Activated T-helper 9 cell treated with anti-CD3 and anti-CD28 coated beads, Interleukin-2, amount 50 U/mL, for 16 hours (primary cell): ENCODE measurements at places on chromosomes 3 and 15.

DNA sequence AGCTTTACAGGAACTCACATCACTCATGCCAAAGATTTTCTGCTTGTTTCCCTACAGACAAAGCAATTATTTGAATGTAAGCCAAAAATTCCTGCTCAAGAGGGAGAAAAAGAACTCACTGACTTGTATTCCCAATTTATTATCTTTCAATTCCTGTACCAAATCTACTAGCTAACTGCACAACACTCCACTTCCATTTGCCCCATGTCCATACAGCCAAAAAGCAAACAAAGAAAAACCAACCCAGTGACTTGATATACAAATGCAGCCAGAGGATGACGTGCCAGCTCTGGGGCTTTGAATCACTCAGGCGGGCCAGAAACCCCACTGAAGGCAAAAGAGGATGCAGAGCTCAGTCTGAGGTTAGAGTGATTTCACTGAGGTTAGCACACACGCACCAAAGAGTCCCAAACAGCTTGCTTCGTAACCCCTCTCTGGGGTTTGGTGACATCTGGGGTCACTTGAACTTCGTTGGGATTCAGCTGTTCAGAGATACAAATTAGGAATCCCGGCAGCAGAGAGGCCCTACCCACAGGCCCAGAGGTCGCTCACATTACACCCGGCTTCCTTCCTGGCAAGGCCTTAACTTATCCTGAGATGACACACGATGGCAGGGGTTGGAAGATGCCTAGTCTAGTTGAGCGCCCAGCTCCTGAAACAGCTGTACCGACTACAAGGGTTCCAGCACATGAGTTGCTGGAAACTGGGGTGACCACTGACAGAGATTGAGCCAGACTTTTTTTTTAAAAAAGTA, 1.6 kb downstream of the RFTN1 start:
- peak; percentile 62 for DNase-seq

- no peak for DNase-seq
Observed at GRCh38 chr3:117495620-117496019, 786.0 kb downstream of the TUSC7 start.

DNA sequence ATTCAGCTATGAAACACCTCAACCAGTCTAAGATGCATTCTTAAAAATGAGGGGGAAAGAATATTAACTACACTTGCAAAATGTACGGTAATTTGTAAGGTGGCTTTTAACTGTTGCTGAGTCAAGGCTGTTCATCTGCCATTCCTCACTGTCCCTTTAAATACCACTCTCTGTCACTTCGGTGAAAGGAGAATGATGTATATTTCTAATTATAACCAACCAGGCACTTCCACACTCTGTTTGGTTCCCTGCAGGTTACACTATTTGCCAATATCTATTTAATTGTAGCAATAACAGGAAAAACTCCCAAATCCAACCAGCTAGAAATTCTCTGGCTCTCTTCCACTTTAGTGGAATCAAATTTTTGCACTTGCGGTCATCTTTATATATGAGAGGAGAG, 70.5 kb upstream of the SLCO3A1 start:
- DNase-seq: no peak

GRCh38 chr3:127820221-127820825, 2.0 kb downstream of the MGLL start:
- DNase-seq: no peak

DNA sequence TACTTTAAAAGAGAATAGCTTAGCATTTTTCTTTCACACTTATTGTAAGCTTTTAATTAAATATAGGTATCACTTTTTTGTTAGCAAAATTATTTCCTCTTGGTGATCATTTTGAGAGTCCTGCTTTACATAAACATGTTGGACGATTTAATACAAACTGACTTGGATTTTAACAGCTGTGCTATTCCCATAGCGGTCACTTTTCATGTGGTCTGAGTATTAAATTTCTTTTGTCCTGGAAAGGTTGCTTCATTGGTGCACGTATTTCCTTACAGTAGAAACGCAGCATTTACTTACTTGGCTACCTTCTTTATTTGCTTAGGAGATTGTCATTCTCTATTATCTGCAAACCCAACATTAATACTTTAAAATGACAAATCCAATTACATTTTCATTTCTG, 109.4 kb downstream of the ATG7 start:
- DNase-seq: no peak

DNA sequence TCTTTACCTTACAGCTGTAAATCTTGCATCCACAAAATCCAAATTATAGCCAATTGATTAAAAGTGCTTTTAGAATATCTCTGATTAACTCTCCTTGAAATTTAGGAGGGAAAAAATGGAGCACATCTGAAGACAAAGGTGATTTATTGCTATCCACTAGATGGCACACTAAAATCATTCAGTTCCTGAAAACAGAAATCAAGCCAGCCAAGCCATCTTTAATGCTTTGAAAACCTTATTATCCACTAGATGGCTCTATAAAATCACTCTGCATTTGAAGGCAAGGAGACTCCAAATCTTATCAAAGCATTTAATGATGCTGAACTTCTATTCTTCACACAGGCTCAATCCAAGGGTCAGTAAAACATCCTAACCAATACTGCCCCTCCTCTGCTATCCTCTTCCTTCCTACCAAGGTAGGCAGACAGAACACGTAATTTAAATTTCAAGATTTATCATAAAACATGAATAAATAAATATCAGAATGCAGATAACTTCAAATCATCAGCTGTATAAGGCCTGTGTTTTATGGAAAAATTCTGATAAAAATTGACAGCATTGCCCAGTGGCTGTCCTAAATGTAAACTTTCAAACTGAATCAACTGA, 48.4 kb downstream of the GOLIM4 start:
- DNase-seq: no peak

- DNase-seq: no peak
Observed at GRCh38 chr15:59456114-59456513, 18.1 kb downstream of the FAM81A start.

GRCh38 chr15:77904436-77904821, 173.1 kb downstream of the TBC1D2B start:
- no peak for DNase-seq

- no peak for DNase-seq
Observed at GRCh38 chr3:156029208-156029607, 91.2 kb upstream of the KCNAB1 start.

DNA sequence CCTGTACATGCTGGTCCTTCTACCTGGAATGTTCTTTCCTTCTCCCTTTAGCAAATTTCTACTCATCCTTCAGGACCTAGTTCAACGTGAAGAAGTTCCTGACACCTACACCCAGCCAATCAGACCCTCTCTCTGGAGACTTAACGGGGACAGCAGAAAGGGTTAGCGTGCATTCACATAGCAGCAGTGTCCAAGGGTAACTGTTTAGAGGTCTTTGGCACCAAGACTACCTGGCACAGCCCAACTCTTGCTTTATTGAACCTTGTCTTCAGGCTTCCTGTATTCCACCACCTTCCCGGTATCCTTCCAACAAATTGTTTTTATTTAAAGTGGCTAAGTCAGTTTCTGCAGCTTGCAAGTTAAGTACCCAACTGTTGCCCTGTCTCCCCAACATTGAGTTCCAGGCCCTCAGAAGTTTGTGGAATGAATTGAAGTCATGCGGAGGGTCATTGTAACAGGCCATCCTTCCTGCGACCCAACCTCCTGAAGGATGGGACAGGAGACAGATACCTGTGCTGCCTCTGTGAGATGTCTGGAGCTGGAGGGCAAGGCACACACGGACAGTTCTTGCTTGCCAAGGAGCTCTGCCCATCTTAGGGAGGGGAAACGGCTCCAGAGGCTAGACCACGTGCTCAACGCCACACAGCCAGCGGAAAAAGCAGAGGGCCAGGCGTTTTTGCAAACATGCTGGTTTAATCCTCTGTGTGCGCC, 14.4 kb upstream of the WNT7A start:
- DNase-seq: no peak

DNA sequence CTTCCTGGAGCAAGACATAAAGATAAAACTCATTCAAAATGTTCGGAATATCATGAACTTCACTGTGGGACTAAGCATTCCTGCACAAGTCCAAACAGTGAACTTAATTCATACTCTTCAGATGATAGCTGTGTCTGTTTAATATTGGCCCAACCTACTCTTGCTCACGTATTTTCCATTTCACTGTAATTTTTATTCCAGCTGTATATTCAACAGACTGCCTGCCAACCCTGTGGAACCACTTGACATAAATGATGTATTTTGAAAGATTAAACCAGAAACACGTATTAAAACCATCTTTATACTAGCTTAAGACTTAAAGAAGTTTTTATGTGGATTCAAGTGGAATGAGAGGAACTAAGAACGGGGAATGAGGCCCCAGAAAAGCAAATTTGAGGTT, 172.5 kb downstream of the TMEM108 start:
- DNase-seq: no peak

- DNase-seq: no peak
Observed at GRCh38 chr3:170096342-170096741, 58.5 kb downstream of the GPR160 start.

GRCh38 chr3:144566320-144566719, 594.7 kb downstream of the DIPK2A start:
- DNase-seq: no peak

DNA sequence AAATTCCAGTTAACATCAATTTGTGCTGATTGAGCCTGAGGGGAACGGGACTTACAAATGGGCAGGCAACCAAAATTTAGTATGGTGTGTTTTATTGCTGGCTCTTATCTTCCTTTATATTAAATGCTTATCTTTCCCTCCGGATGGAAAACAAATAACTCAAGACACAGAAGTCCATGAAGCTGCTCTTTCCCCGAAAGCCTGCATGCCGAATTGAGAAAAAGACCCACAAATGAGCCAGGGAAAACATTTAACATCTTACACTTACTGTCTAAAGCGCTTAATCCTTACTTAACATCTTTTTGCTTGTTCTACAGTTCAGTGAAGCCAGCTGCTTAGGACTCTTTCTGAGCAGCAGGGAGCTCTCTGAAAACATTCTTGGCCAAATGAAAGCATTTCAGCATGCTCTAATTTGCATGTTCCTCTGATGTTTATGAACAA, 49.5 kb downstream of the HEG1 start:
- DNase-seq: no peak

DNA sequence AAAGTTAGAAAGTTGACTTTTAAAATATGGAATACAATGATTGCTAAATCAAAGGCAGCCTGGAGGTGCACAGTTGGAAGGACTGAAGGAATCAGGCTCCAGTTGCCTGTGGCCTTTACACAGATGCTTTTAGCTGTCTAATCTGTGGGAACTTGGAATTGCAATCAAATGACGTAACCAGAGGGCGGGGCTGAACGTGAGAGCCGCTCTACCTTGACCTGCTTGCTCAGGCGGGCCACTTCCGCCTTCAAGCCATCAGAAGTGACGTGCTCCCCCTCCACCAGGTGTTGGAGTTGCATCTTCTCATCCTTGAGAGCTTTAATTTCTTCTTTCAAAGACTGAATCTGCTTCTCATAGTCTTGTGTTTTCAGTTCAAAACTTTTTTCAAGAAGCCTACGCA, 37.7 kb upstream of the GNB5 start:
- no peak for DNase-seq

GRCh38 chr15:90449206-90449735, 61.2 kb downstream of the IQGAP1 start:
- DNase-seq: no peak

GRCh38 chr3:11847607-11848006, 922 bp upstream of the TAMM41 start:
- no peak for DNase-seq

GRCh38 chr3:58419780-58420507, 13.7 kb downstream of the PDHB start:
- no peak for DNase-seq

- no peak for DNase-seq
Observed at GRCh38 chr15:35136321-35137189, 51.5 kb upstream of the NANOGP8 start.
